Activated CD4-positive, alpha-beta T cell treated with anti-CD3 and anti-CD28 coated beads, Interleukin-2, amount 10 ng/mL, durations not matched to agents 24 days and 14 days (primary cell): ENCODE measurements at places on chromosomes 3 and 15. TPM values are rescaled to one million over a fixed set of nuclear protein-coding genes. Genes with fewer than 3 reads are reported as not detected.

DNA sequence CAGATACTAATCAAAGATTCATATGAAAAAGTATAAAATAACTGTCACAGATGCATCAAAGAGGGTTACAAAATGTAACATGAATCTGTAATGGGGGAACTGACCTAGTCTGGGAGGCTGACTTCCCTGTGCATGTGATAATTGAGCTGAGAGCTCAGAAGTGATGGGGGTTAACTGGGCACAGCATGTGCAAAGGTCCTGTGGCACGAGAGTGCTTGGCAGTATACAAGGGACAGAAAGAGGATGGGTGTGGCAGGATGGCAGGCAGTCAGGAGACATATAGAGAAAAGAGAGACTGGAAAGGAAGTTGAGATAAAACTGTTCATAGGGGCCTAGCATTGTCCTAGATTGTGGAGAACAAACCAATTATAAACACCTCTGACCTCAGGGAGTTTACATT lies 47.8 kb upstream of the IREB2 start:
- H3K27me3 ChIP-seq, result peaks cover 12% of the 10 kb centered on the region
- H3K4me3 ChIP-seq, result no peak overlapping the region
- no peaks in the 10 kb centered on the region for H3K36me3 ChIP-seq
- no peak for DNase-seq

GRCh38 chr3:134353171-134353825 lies 20.9 kb downstream of the AMOTL2 start:
- H3K36me3 ChIP-seq, result no peaks in the 10 kb centered on the region
- H3K4me1 ChIP-seq, result no peaks in the 10 kb centered on the region
- no peak for DNase-seq
- no peaks in the 10 kb centered on the region for H3K27me3 ChIP-seq
- H3K27ac ChIP-seq, result no peak overlapping the region
- no peak overlapping the region for H3K4me3 ChIP-seq

DNA sequence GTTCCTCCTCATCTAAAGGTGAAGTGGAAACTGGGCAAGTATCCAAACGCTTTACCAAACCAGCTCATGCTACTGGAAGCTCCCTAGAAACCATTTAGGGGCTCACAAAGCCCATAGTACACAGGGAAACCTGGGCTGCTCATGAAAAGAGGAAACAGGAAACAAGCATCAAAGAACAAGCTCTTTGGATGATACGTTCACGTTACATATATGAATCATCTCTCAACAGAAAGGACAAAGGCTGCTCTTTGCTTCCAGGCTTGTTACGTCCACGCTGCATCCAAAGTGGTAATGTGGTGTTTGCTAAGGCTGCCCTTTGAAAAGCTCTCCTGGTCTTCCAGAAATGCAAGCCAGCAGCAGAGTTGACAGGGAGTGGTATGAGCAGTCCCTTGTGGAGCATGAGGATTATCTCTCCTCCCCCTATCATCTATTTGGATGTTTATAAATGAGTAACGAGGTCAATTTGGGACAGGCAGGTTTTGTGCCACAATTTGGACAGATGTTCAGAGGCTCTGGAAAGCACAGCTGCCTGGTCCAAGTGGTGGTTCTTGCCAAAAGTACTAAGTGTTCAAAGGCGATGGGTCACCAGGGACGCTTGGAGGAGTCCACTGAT lies 98.0 kb upstream of the RORA start:
- no peak overlapping the region for H3K4me3 ChIP-seq
- no peaks in the 10 kb centered on the region for H3K36me3 ChIP-seq
- H3K27me3 ChIP-seq, result peaks cover 3% of the 10 kb centered on the region

The ABHD2 gene
- total RNA-seq, result 75.2 and 76.6 TPM in 2 replicates
